Stimulated activated CD8-positive, alpha-beta memory T cell treated with anti-CD3 and anti-CD28 coated beads, Interleukin-4, amount 100 ng/mL, for 24 hours (primary cell): ENCODE measurements at places on chromosomes 12 and 14.

GRCh38 chr14:57189070-57189469 lies 79.6 kb downstream of the EXOC5 start:
- DNase-seq = no peak

- DNase-seq = no peak
These were observed 795 bp downstream of the LMBR1L start for GRCh38 chr12:49109641-49110463.

- no peak for DNase-seq
These were observed 31.1 kb downstream of the ELK3 start for GRCh38 chr12:96225044-96225855.

DNA sequence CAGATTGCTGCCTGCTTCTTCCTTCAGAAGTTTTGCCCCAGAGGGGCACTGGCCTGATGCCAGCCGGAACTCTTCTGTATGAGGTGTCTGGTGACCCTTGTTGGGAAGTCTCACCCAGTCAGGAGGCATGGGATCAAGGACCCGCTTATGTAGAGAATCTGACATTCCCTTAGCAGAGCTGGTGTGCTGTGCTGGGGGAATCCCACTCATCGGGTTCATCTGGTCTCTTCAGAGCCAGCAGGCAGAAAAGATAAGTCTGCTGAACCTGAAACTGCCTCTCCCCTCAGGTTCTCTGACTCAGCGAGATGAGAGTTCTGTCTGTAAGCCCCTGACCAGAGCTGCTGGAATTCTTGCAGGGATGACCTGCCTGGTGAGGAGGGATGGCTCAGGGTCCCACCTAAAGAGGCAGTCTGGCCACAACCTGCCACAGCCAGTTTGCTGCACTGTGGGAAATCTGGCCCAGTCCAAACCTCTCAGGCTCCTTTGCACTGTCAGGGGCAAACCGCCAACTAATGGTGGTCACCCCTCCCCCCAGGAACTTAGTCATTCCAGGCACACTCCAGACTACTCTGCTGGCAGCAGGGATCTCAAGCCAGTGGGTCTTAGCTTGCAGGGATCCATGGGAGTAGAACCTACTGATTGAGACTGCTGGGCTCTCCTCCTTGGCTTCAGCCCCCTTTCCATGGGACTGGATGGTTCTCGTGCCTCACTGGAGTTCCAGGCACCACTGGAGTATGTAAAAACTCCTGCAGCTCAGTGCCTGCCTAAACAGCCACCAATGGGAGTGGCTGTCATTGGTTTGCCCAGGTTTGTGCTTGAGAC lies 4.1 kb downstream of the CLEC2D start:
- DNase-seq = peak; percentile 50

DNA sequence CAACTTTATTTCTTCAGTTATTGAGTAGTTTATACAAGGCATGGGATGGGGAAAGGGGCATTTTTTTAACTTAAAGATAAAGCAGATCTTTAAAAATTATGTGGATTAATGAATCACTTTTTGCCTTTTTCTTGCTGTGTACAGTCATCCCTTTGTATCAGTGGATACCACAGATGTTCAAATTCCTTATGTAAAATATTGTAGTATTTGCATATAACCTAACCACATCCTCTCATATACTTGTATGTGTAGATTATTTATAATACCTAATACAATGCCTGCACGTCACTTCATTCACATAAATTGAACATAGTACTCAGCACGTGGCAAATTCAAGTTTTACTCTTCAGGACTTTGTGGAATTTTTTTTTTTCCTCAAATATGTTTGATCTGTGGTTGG lies 66.5 kb upstream of the MON2 start:
- DNase-seq = no peak
